ENCODE measurements at places on chromosomes 12 and 14.

- DNase-seq = no peak
Measured at GRCh38 chr12:52168019-52168717, 23.6 kb downstream of the KRT80 start.

DNA sequence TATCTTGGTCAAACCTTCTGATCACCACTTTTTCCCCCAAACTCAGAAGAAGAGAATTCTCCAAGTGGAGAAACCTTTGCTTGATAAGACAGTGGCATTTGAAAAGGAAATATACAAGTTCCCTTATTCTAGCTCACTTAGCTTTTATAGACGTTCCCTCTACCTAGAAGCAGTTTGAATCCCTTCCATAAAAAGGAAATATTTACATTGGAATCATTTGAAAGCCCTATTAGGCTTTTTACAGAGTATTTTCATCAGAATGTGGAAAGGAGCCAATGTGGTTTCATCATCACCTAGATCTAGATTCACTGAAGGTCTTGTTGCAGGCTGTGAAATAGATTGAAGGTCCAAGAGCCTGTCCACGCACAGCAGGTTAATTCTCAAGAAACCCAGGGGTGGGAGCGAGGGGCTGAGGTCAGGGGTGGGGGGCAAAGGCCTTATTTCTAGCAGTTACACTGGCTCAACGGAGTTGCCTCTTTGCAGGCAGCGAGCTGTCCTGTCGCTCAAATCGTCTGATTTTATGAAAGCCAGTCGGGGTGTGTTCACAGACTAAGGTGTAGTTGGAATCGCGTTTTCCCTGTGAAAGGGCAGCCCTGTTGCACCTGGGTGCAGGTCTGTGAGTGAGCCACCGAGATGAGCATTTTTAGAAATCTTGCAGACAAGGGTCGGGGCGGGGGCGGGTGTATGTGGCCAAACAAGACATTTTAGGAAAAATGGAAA is 45.6 kb downstream of the AACS start:
- DNase-seq = no peak

DNA sequence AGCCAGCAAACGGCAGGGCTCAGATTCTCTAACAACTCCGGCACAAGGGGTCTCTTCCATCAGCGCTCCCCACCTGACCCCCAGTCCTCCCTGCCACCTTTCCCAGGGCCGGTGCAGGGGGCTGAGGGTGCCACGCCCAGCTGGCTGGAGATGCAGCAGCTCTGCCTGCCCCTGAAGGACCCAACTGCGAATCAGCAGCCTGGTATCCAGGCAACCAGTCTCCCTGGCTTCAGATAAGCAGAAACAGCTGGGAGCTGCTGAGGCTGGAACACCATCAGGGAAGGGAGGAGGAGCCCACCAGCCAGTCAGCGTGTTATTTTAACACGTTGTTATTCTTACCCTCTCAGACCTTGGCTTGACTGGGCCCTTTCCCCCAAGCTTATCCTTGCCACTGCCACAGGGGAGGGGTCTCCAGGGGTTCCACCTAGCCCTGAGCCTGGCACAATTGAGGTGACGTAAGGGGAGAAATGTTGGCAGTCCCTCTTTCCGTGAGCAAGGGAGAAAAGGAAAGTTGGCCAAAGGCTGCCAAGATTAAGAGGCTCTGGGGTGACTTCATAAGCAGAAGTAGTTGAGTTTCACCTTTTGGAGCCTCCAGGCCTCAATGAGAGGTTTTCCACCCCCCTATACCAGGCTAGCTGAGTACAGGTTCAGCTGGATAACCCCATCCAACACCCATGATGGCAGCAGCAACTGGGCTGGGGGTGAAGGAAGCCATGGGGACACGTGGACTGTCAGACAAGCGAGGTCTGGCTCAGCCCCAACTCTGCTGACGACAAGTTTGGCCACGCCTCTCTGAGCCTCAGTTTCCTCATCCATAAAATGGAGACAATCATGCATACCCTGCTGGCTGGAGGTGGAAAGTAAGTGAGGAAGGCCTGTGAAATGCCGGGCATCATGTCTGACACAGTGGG is 91.1 kb downstream of the IRF2BPL start:
- DNase-seq = peak; percentile 83

GRCh38 chr12:92075425-92075914 is 70.2 kb downstream of the BTG1 start:
- peak; percentile 69 for DNase-seq

GRCh38 chr14:73146111-73146510 is 9.8 kb downstream of the PSEN1 start:
- DNase-seq = no peak

DNA sequence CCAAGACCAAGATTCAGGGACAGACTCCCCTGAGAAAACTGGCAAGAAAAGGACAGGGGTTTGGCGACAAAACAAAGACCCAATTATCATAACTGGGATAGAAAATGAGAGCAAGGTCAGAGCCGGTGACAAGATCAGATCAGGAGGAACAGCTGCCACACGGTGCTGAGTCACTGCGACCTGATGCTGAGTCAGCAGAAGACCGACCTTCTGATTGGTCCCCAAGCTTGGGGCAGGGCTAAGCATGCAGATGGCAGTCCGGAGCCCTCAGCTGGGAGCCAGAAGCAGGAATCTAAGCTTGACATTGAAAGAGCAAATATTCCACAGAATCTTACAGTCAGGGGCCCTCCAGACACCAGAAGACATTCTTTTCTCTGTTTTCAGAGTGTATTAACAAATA is 19.1 kb upstream of the ARMH4 start:
- peak; percentile 76 for DNase-seq

- DNase-seq = no peak
Measured at GRCh38 chr14:61518403-61518802, 176.9 kb upstream of the HIF1A start.

- peak; percentile 44 for DNase-seq
Measured at GRCh38 chr14:60656686-60657455, 7.6 kb upstream of the SIX1 start.

DNA sequence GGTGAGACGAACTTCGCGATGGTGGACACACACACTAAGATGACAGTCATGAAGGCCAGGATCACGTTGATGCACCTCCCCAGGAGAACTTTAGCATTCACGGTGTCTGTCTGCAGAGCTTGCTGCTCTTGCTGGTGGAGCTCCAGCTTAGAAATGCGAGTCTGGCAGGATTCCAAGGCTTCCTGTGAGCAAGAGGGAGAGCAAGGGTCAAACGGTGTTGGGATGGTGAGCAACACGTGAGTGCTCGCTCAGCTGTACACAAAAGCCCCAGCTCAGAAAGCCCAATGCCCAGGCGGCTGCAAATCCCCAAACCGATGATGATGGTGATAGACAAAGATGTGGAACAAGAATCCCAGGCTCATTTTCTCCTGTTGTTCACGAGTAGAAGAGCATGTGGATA is 78.8 kb downstream of the TMCC3 start:
- no peak for DNase-seq

GRCh38 chr12:53735556-53735955 is 8.3 kb upstream of the CALCOCO1 start:
- no peak for DNase-seq

- no peak for DNase-seq
Measured at GRCh38 chr12:111006621-111007020, 86.2 kb upstream of the MYL2 start.

DNA sequence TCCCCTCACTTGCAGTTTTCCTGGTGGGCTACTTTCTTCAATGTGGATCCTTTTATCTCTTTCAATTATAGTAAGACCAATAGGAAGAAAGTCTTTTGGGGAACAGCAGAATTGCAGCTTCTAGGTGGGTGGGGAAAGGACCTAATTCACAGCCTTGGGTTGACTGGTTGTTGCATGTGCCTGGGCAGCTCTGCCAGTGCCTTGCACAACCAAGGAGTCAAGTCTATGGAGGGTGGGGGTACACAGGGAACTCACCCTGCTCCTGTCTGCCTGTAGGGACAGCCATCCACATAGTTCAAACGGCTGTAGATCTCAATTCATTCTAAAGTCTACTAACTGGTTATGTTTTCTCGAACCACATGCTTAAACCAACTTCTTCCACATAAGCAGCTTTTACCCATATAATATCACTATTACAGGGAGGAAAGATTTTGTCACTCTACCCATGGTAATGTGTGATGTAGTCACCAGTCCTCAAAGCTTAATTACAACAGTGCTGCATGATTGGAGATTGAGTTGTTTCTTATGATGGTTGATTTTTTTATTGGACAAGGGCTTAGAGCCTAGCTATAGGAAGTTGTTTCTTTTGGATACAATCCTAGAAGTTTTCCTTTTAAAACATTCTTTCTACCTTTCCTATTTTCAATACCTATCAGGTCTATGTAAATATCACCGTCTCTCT is 117.7 kb upstream of the FRMD6 start:
- DNase-seq = no peak

DNA sequence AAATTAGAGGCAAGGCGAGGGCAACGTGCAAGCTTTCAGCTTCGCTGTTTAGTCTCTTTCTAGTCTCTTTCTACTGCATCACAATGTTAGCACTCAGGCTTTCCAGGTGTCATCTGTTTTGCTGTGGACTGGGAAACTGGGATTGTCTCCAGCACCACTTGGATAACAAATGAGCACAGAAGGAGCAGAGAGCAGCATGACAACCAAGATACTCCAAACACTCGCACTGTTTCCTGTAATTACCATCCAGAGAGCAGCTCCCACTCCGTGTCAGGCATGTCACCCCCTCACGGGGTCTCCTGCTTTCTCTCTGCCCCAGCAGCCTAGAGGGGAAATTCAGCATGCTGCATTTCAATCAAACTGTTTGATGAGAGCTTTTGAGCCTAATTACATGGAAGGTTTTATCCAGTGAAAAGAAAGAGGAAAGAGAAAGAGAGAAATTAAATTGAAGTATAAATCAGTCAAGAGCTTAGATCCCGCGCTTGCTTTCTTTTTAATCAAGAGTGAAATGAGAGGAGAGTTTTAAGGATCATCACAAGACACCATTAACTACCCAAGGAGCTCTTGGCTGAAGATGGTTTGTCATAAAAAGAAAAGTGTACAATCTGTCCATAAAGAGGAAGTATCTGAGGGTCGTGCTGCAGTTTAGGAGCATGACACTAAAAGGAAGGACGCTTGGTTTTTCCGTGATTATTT is 917.7 kb downstream of the DIO2 start:
- DNase-seq = no peak

- peak; percentile 69 for DNase-seq
Measured at GRCh38 chr12:57127726-57128518, at the start of gene LRP1. Gene LRP1, plus strand, starts transcription at chr12:57128483. Its CDS starts 482 bp downstream, at chr12:57128965.

GRCh38 chr14:90893510-90893909 is 77.3 kb upstream of the TTC7B start:
- DNase-seq = no peak

DNA sequence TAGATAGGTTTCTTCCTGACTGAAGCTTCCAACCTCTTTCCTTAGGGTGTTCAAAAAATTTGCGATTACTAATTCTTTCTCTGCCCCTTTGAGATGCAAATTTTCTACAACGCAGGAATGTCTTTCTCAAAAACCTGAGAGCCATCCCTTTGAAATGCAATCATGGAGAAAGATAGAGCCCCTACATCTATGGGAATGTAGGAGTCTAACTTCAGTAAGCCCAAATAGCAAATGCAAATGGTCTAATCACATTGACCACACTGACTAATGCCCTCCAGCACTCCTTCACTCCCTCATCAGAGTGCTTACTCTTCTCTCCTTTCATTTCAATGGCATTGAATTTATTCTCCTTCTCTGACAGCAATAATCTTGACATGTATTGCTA is 107.1 kb downstream of the SLC6A15 start:
- no peak for DNase-seq

- DNase-seq = peak; percentile 68
Measured at GRCh38 chr12:59040656-59041055, 120.4 kb upstream of the LRIG3 start.

DNA sequence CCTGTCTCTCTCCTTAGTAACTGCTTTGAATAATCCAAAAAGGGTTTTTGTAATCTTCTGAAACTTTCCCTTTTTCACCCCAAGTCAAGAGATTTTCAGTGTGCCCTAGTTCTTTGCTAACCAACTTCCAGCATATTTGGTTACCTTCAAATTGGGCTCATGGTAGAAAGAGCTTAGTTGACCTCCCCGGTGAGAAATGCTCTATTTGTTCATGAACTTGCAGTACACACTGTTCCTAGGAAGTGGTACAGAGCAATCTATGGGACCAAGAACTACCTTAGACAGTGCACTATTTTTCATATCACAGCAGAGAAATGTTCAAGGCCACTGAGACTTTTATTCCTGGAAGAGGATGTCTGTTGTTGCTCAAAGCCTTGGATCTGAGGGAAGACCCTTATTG is 1.7 kb downstream of the USP5 start:
- no peak for DNase-seq

GRCh38 chr14:59936145-59936544 is 16.2 kb downstream of the LRRC9 start:
- no peak for DNase-seq

GRCh38 chr12:40158592-40159111 is 52.8 kb upstream of the SLC2A13 start:
- DNase-seq = no peak

DNA sequence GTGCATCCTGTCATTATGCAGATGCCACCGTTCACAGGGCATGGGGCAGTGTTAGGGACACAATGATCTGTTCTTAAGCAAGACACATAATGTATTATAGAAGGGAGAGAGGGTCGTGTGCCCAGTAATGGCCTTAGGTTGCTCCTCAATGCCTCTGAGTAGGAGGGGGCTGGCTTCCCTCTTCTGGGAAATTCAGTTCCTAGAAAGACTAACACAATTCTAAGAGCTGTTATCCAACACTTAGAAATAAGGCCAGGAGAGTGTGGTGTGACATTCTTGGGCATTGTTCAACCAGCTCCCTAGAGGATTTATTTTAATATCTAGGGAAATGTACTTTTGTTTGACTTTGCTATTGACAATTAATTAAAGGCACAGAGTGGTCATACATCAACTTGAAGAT is 118.5 kb downstream of the ADCK1 start:
- no peak for DNase-seq

DNA sequence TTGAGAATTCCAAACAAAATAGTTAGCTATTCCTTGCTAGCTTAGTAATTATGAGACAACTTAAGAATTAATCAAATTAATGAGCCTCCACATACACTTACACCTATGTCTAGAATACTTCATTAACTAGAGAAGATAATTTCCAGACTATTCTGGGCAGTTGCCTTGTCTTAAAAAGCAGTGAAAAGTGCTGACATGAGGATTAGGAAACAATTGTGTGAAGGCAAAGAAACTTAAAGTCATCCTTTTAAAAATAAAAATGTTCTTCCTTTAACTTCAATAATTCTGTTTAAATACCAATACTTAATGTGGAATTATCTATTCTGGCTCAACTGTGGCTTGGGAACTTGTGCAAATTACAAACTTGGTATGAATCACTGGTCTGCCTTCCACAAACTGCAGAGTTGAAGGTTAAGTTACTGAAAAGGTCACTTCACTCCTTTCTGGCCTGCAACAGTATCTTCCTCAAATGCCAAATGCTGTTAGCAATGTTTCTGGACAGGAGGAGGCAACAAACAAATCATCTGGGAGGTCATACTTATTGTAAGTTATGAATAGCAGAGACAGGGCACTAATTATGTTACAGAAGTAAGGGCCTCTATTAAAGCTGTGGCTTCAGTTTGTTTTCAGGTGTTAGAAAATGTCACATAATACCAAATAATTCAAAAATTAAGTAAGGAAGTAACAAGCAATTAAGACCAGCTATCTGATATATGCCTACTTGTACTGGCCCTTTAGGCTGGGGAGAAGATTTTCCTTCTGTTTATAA is 19.2 kb downstream of the PPTC7 start:
- DNase-seq = peak; percentile 11

All from HFFc6 (cell line).